ENCODE measurements at places on chromosomes 3 and 15. TPM values are rescaled to one million over a fixed set of nuclear protein-coding genes. Genes with fewer than 3 reads are reported as not detected.

GRCh38 chr3:17946619-17947018 is 204.2 kb upstream of the TBC1D5 start:
- DNase-seq = no peak

GRCh38 chr3:172303181-172303580 is 145.1 kb downstream of the GHSR start:
- DNase-seq = no peak

DNA sequence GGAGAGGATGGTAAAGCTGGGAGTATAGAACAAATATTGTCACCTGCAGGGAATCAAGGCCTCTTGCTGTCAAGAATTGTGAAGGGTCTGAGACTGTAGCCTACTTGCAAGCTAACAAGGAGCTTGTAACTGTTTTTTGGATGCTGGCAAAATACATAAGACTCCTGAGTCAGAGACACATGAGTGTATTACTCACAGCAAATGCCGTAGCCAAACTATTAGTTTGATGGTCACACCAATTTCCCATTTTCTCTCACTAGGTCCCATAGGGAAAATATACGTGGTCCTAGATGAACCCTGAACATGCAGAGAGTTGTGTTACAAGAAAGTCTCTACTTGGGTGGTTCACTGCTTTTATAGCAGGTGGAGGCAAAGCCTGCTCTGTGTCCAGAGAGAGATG is 44.7 kb upstream of the LIPC start:
- no peak for DNase-seq

- no peak for DNase-seq
Observed at GRCh38 chr3:134064081-134064480, 34.4 kb upstream of the SLCO2A1 start.

DNA sequence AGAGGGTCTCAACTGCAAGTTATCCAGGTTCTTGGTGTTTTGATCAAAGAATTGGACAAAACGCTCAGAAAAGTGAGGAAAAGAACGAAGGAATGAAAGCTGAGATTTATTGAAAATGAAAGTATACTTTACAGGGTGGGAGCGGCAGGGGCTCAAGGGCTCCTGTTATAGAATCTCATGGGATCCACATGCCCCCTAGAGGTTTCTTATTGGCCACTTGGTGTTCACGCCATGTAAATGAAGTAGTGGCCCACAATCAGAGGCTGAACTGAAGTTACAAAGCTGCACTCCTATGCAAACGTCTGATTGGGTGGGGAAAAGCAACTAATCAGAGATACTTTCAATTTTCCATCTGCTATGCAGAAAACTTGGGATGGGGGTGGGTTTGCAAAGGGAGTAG is 216.7 kb downstream of the PTPRG start:
- DNase-seq = no peak

GRCh38 chr15:73127302-73127936 is 75.2 kb downstream of the NEO1 start:
- no peak for DNase-seq

DNA sequence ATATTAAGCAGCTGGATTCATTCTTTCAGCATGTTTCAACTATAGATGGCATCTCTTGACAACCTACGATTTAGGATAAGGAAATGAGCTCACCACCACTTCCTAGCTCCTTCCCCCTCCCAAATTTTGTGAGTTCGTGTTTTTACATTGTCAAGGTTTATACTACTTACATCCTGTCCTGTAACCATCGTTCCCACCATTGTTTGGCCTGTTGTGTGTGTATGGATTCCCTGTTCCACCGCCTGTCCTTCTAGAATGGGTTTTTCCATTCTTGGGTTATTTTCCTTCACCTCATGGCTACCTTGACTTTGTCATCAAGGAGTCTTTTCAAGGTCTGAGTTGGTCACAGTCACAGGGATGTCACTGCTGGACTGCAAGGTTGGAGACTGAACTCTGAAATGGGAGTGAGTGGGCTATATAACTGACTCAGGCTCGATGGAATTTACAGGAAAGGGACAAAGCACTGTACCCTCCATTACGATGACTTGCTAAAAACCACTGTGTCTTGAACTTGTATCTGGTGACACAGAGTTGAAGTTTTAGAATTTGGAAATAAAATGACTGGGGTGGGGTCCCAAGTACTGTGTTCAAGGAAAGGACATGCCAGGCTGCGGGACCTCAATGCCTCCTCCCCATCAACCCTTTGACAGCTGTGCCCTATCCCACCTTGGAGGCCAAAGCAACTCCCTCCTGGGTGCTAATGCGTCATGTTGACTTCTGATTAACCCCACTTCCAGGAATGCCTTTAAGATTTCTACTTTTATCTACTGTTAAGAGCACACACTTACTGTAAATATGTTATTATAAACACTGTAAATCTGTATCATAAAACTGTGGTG is 66.8 kb upstream of the BLM start:
- DNase-seq = no peak

DNA sequence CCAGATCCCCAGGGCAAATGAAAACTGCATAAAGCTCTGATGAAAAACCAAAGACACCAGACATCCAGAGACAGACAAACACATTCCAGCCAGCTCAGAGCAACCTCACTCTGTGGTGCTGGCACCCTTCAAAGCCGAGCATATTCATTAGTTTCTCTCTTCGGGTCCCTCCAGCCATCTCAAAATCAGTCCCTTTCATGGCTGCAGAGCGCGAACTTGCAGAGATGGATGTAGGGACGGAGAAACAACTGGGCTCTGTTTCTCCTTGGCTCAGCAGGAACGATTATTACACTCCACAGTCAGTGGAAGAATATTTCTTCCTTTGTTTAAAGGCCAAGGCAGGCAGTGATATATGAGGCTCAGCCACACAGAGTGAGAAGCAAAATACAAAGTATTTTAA is 50.4 kb upstream of the SYN2 start:
- DNase-seq = no peak

VIPR1 gene
- 7.8 TPM for total RNA-seq

AHSG gene
- not detected for total RNA-seq
